Left cardiac atrium (tissue), 4 donors: ENCODE measurements at places on chromosomes 7 and 10.

GRCh38 chr10:51030480-51030879 lies 43.8 kb upstream of the PRKG1 start:
- DNase-seq, result no peak

DNA sequence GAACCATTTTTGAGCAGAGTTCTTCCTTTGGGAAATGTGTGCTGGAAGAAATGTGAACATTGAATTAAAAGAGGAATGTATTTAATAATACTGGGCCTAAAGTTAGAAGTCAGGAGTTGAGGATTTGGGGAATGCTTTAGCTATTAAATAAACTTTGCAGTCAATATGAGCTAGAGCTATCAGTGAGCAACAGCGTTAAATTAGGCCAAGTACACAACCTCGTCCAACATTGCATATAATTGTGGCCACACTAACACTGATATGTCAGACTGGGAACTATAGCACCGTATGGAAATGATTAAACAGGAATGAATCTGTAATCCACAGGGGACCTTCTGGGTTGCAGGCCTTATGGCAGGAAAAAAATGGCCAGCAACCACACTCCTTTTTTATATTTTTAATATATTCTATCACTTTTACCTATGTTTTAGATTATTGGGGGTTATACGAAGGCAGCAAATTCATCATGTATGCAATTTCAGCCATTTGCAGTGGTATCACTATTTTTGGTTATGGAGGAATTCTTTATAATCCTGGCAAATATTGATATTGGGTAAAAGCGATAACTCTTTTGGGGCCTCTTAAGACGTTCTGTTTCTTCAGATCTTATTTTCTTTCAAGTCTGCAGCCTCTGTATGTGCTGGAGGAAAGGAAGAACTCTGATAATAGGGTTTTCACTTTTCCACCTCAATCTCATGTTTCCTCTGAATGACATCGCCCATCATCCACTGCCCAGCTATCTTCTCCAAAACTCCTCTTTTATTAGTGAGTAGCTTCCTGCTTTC lies 236.3 kb upstream of the PLXDC2 start:
- DNase-seq, result no peak

DNA sequence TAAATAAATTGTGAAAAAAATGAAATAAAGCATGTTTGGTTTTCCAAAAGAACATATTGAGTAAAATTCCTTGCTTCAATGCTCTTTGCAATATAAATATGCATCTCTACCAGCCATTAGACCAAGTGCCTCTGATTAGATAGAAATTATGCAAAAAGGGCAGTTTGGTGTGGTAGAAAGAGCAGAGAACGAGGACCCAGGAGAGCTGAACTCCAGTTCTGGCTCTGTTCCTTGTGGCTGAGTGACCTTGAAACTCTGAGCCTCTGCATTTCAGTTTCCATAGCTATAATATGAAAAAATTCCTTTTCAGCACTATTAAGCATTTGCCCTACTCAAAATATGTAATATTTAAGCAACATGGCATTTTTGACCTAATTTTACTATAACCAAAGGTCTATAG lies 36.5 kb downstream of the COL1A2 start:
- no peak for DNase-seq

- DNase-seq, result no peak
Measured at GRCh38 chr10:82932451-82932850, 1057.5 kb downstream of the NRG3 start.

GRCh38 chr10:63630085-63630930 lies 109.1 kb downstream of the REEP3 start:
- DNase-seq, result peak; percentile 93

GRCh38 chr7:108000875-108001763 lies 1.8 kb downstream of the LAMB1 start:
- peak; percentile 79 for DNase-seq

DNA sequence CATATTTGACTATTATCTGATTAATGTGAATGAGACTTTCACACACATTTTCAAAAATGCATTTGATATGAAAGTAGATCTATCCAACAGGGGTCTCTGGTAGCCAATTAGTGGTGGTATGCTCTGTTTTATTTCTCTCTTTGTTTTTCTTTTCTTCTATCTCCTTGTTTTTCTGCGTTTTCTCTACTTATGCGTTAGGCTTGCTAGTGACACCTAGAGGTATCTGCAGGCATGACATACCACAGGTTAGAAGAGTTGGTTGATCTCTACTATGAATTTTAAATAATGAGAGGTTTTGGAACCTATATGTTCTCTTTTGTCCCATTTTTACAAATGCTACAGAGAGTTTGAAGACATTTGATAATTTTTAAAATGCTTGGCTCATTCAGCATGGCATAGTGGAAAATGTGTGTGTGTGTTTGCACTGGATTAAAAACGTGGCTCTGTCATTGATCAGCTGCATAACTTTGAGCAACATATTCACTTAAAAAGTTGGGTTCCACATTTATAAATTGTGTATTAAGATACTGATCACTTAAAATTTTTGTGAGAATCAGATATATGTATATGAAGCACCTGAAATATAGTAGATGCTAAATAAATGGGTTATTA lies 28.1 kb upstream of the PLXDC2 start:
- DNase-seq, result no peak

- no peak for DNase-seq
Measured at GRCh38 chr10:112816033-112816430, 134.0 kb upstream of the TCF7L2 start.

- no peak for DNase-seq
Measured at GRCh38 chr7:16436306-16436705, 15.0 kb upstream of the CRPPA start.

GRCh38 chr10:26556748-26557640 lies 118.9 kb downstream of the APBB1IP start:
- DNase-seq, result no peak

GRCh38 chr10:26481914-26482550 lies 43.9 kb downstream of the APBB1IP start:
- no peak for DNase-seq

GRCh38 chr10:105964009-105964408 lies 1200.5 kb downstream of the SORCS1 start:
- no peak for DNase-seq

DNA sequence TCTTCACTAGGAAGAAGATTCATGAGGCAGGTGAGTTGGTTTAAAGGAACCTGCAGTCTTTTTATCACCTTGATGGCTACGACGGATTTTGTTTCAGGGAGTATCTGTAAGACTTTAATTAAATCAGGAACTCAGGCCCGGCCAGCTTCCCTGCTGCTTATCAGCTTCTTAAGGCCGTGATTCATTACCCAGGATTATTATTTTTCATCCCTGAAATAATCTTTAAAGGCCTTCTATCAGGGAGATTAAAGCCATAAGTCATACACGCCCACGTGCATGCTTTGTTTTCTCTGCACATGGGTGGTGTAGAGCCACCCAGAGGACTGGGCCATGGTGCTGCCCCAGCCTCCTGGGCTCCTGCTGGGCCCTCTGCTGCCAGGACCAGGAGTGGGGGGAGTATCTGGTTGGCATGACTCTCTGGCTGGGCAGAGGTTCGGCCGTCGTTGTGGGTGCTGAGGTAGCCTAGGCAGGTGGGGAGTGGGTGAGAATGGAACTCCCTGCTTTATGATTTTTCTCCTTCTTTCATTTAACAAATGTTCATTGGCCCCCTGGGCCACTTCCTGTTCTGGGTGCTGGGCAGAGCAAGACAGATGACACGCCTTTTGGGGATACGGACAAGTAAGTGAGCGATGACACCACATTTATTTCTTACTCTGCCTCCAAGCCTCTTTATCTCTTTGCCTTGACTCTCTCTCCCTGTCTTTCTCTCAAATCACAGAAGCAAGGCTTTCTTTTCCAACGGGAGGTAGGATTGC lies 39.0 kb upstream of the PCBD1 start:
- no peak for DNase-seq

DNA sequence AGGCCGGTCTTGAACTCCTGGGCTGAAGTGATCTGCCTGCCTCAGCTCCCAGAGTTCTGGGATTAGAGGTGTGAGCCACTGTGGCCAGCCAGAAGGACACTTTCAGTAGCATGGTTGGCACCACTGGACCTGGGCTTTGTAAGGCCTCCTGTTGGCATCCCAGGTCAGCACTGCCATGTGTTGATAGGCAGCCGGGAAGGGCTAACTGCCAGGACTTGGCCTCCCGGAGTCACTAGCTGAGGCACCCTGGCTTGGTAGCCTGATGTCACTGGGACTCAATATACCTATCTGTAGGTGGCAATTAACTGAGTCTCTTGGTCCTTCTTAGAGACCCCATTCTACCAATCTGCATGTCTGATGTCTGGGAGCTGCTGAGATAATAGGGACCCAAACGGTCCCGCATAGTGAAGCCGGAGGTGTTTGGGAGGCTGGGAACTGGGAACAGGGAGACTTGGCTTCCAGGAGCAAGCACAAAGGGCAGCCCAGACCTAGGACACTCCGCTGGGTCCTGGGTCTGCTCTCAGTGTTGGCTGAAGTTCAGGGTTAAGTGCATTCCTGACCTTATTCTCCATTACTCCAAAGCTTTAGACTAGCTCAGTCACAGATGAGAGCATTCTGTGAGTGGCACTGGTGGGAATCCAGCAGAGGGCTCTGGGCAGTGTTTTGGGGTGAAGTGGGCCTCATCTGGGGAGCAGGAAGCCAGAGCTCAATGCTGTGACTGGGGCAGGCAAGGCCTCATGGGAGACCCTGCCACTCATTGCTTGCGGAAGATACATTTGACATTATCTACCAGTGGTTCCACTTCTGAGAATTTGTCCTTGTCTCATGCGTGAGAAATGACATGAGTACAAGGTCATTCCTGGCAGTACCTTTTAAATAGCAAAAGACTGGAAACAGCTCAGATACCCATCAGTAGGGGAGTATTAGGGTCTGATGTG lies 2.7 kb downstream of the LHPP start:
- DNase-seq, result no peak

DNA sequence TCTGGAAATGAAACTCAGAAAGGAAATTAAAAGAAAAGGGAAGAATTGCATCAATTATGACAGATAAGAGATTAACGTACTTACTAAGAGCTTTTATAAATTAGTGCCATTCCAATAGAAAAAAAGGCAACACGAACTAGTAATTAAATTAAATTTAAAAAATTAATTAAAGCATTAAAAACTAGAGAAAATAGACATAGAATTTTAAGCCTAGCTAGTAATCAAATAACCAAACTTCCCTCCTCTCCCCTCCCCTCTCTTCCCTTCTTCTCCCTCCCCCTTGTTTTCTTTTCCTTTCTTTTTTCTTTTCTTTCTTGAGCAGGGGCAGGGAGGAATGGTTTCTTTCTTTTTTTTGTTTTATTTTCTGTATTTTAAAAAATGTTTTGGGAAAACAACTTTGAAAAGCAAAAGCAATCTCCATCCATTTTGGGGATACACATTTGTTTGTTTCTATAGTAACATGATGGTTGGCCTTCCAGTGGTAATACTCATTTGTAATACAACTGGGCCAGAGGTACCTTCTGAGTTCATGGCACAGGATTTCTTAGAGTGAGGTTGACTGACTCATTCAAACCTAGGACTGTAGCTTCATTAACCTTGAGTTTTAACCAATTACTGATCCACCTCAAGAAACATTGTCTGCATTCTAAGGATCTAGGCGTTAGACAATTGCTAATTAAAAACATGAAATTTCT lies 132.6 kb downstream of the ST7 start:
- no peak for DNase-seq

GRCh38 chr10:101644002-101644401 lies 51.0 kb downstream of the FBXW4 start:
- no peak for DNase-seq

- DNase-seq, result no peak
Measured at GRCh38 chr7:77330169-77330882, 85.8 kb downstream of the GSAP start.

DNA sequence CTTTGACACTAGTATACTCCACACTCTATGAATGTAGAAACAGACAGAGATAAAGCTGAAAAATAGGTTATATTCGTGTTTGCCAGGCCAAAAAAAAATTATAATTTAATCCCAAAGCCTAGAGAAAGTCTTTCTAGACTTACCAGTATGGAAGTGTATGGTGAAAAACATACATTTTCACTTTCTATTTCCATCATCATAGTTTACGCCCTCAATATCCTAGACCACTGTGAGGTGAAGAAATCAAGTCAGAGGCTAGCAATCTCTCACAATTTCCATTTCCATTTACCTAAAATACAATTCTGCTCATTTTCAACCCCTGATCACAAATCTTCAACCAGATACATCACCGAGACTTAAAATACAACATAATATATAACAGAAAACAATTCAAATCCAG lies 16.2 kb downstream of the GPR22 start:
- no peak for DNase-seq

GRCh38 chr10:42929993-42930392 lies 146.9 kb upstream of the RET start:
- DNase-seq, result no peak

- DNase-seq, result no peak
Measured at GRCh38 chr7:7687800-7688199, 30.6 kb downstream of the RPA3 start.

DNA sequence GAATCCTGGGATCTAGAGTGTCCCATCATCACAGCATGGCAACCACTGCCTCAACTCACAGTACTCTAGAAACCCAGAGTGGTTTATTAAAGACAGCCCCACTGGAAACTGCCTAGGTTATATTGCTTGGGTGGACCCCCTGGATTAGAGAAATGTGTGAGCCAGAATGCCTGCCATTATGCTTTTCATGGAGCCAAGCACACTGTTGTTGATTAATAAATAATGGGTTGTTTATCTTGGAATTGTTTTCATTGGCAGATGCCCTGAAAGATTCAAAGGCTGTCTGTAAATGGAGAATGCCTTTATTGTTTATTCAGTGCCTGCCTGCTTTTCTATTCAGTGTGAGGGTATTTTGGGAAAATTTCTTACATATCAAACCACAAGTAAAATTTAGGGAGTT lies 52.1 kb downstream of the GNAI1 start:
- no peak for DNase-seq

GRCh38 chr7:2018569-2019460 lies 213.9 kb downstream of the MAD1L1 start:
- peak; percentile 56 for DNase-seq

GRCh38 chr10:20975236-20975635 lies 78.1 kb upstream of the NEBL start:
- no peak for DNase-seq

DNA sequence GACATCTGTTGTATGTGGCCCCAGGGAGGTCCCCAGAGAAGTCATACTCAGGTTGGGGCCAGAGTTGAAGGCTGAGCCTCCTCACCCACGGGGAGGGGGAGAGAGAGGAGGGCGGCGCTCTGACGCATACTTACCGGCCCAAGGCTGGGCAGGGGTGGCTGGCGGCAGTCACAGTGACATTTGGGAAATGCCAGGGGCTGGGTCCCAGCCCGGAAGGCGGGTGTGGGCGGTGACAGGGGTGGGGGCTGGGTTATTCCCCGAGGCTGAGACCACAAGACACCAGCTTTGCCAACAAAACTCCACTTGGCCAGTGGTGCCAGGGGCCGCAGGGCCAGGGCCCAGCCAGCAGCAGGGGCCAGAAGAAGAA lies 41.1 kb downstream of the RASGEF1A start:
- peak; percentile 16 for DNase-seq

DNA sequence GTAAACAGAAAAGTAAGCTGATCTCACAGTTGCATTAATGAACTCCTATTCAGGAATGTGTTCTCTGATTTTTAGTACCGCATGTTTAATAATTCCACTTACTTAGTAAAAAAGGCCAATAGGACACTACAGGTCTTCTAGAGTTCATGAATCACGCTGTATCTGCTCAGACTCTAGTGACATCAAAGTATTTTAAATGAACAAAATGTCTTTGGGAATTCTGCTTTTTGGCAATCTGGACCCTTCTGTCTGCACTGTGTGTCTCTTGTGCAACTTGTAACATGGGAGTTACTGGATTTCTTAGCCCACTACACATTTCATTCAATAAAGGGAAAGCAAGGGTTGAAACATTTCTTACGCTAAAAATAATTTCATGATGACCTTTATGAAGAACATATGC lies 50.2 kb downstream of the RABGEF1 start:
- DNase-seq, result no peak

GRCh38 chr7:46059308-46060020 lies 138.4 kb upstream of the IGFBP3 start:
- peak; percentile 53 for DNase-seq
